ENCODE measurements at places on chromosomes 5 and 9. TPM values are rescaled to one million over a fixed set of nuclear protein-coding genes. Genes with fewer than 3 reads are reported as not detected.

- DNase-seq: no peak
These were observed 53.1 kb downstream of the TSPAN17 start for GRCh38 chr5:176700239-176700847.

DNA sequence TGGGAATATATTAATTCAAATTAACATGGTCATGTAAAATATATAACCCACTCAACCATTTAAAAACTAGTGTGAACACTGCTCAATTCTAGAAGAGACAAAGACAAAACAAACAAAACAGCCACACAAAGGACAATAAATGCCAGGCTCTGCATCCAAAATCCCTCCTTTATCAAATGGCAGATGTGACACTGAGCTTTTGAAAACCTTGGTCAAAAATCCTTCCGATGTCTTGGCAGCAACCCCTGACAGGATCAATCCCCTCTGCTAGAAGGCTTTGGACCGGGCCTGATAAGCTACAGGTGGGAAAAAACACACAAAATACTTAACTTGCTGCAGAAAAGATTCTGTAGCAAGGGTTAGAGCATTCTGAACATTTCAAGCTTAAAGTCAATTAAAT, 61.5 kb downstream of the ZFR start:
- DNase-seq: no peak

The TOR4A gene
- 34.0 TPM for total RNA-seq

DNA sequence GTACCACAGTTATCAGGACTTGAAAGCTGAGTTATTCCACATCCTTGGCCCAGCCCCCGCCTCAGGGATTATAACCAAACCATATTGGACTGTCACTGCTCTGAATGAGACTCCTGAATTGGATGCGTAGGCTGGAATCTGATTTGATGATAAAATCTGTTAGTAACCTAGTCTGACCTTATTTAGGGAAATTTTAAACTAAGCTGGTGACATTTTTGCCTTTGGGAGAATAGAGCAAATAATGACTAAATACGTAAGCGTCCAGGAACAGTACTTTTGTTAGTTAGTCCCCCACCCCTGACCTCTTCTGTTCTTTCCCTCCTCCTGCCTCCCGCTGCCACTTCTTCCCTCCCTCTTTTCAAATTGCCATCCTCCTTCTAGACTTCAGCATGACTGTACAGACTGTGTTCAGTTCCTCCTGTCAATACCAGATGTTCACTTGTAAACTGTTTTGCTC, 92.6 kb downstream of the TLE4 start:
- no peak for DNase-seq

The HTR1A gene
- total RNA-seq: not detected

GRCh38 chr9:90300611-90301276, 341.9 kb downstream of the DIRAS2 start:
- no peak for DNase-seq

DNA sequence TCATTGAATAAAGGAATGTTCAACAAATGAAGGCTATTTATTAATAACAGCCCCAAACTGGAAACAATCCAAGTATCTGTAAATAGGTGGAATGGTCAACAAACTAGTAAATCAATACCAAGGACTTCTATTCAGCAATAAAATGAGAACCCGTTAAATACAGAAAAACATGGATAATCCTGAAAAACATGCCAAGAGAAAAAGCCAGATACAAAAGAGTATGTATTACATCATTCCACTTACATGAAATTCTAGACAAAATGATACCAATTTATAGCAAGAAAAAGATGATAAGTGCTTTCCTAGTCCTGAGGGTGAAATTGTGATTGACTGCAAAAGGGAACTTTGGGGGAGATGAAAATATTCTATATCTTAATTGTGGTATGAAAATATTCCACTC, 3.1 kb downstream of the PJA2 start:
- DNase-seq: no peak

- DNase-seq: no peak
These were observed 182.2 kb upstream of the TARS1 start for GRCh38 chr5:33258553-33258952.

DNA sequence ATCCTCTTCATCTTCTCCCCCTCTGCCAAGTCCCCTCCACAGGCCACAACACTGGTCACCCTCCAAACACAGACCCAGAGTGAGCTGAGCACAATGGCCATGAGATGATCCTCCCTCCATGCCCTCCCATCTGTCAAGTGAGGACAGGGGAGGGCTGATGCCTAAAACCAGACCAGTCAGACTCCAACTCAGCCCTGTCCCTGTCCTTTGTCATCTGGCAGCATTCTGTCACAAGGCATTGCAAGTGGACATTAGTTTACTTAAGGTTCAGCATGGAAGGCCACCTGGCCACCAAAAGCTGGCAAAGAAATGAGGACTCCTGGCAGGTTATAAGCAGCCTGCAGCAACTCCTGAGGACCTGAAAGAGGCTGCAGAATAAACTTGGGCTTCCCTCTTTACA, 136.2 kb upstream of the SLC30A5 start:
- no peak for DNase-seq

All from HCT116 (cell line).